ENCODE measurements at places on chromosomes 2 and 18.
A peak's percentile ranks its signal among the peaks of the same experiment; 100 is the strongest.

- DNase-seq, result no peak
Measured at GRCh38 chr2:113135317-113135716, 7.9 kb downstream of the IL1RN start.

DNA sequence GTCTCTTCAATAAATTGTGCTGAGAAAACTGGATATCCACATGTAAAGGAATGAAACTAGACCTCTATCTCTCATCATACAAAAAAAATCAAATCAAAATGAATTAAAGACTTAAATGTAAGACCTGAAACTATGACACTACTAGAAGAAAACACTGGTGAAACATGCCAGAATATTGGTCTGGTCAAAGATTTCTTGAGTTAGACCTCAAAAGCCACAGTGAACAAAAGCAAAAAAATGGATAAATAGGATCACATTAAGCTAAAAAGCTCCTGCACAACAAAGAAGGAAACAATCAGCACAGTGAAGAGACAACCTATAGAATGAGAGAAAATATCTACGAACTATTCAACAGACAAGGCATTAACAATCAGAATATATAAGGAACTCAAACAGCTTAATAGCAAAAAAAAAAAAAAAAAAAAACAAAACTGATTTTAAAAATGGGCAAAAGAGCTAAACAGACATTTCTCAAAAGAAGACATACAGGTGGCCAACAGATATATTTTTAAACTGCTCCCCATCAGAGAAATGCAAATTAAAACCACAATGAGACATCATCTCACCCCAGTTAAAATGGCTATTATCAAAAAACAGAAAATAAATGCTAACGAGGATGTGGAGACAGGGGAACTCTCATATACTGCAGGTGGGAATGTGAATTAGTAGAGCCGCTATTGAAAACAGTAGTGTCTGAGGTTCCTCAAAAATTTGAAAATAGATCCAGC is 66.3 kb downstream of the NCKAP1 start:
- no peak for DNase-seq

DNA sequence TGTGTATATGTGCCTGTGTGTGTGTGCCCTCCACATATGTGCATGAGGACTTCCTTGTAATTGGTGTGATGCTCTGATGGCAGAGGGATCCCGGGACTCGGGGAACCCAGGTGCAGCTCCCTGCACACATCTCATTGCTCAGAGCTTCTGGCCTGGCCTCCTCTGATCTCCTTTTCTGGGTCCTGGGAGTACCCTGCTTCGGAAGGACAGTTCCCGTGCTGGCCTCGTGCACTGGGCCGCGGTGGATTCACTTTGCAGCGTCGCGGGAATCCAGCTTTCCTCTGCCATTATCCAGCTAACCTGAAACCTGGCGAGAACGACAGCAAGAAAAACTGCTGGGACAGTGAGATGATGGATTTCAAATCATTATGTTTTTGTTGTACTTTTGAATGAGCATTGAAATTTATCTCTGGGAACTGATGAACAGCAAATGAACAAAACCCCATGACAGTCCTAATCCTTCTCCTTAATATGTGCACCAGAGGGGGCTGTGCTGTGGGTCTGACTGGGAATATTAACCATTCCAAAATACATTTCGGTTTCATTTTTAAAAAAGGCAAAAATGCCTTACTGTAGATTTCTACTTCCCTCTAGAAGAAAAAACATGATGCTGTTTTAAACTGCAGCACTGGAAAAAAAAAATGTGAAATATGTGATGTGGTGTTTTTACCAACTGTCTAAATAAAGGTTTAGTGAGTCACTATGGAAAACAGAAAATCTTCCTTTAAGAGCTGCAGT is 78.2 kb downstream of the PTGR3 start:
- DNase-seq, result no peak

- no peak for DNase-seq
Measured at GRCh38 chr2:4915357-4915756, 776.8 kb upstream of the SOX11 start.

DNA sequence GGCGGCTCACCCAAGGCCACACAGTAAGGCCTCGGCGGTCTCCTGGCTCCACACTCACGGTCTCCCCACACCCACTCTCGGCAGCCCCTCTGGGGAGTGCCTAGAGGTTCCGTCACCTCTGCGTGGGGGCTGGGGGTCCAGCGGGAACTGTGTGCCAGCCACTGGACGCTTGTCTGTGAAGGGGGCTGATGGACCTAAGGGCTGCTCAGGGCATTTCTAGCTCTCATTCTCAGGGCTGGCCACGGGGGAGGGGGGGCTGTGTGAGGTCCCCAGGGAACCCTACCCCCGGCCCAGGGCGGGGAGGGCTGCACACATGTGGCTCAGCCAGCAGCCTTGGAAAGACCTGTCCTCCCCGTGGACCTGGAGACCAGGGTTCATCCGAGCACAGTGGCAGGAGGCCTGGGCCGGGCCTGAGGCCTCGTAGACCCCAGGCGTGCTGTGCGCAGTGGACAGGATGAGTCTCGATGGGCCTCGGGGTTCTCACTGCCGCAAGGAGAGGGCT is 27.1 kb upstream of the ODC1 start:
- DNase-seq, result no peak

- no peak for DNase-seq
Measured at GRCh38 chr2:177036747-177037146, 175.8 kb upstream of the HNRNPA3 start.

- DNase-seq, result no peak
Measured at GRCh38 chr18:74050807-74051206, 96.8 kb downstream of the FBXO15 start.

DNA sequence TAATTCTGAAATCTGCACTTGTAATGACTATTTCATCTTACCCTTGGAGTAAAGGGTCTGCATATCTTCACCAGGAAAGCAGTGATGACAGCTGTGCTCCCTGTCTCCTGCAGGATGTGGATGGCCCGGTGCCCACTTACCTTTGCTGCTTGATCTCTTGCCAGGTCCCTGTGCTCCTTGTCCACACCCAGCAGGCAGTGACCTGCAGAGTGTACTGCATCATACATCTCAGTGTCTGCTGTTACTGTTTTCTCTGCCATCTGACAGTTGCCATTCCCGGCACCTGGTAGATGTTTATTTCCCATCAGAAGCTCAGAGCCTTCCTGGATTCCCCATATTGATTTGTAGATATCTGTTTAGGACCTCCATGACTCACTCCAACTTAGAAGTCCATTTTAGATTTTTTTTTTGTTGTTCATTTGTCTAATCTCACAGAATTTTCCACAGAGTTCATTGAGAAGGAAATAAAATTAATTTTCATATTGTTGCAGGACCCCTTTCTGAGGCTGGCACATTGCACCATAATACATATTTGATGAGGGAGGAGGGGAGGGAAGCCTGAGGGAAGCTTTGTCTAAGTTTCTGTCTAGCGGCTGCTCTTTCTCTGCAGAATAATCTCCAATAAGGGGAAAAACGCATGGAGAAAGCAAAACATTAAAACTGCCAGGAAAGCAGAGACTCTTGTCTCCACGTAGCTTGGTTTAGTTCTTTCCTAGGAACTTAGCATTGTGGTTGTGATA is 697.5 kb upstream of the RAB6C start:
- DNase-seq, result no peak

- no peak for DNase-seq
Measured at GRCh38 chr2:96891591-96892333, 21.9 kb upstream of the SEMA4C start.

DNA sequence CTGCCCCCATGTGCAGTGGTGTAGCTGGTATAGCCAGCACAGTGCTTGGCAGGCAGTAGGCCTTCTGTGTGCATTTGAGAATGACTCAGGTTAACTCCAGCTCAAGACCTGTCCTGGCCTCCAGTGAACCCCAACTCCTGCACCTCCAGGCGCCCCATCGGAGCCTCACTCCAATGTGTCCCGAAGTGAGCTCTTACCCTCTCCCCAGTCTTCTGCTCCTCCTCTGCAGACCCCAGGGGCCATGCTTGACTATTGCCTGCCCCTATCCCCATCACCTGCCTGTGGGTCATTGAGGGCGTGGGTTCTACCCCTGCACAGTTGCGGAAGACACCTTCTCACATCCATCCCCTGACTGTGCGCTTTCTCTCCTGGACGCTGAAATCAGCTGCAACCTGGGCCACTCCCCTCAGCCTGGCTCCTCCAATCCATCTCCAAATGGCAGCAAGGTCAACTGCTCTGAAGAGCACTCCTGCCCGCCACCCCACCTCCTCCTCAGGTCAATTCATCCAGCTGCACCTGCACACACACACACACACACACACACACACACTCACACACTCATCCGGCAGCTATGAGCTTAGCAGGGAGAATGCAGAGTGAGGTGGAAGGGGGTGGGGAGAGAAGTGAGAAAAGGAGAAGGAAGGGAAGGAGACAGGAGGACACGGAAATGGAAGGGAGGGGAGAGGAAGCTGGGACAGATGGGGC is 130.3 kb upstream of the GLI2 start:
- no peak for DNase-seq

DNA sequence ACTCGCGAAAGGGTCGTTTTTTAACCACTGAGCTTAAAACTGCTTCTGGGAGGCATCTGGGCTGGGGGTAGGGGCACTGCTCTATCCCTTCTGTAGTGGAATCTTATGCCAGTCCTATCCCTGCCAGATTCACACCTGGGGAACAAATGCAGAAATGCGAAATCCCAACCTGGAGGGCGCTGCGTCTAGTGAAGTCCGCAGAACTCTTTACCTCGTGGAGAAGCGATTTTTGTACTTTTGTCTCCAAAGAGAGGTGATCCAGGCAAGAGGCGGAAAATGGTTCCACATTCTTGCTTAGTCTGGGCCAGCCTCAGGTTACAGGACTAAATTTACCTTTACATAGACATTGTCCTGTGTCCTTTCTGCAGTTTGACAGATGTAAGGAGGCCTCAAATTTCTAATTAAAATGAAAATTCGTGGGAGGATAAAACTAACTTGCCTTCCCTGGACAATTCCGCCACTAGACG is 10.4 kb downstream of the TBR1 start:
- no peak for DNase-seq

DNA sequence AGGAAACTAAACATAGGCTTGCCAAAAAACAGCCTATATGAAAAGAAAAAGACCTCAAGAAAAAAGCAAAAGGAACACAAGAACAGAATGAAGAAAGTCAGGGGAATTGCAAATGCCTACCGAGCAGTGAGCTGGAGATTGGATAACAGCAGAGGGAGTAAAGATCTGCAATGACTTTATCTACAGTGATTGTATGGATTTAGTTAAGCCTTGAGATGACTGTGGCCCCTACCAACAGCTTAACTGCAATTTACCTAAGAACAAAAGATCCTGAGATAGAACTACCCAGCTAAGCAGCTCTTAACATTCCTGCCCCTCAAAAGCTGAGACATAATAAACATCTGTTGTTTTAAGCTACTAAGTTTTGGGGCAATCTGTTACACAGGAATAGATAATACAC is 20.5 kb downstream of the LNPK start:
- DNase-seq, result no peak

GRCh38 chr2:1900732-1901131 is 156.4 kb upstream of the PXDN start:
- DNase-seq, result no peak

- no peak for DNase-seq
Measured at GRCh38 chr2:15152382-15152781, 408.8 kb downstream of the NBAS start.

GRCh38 chr2:189601043-189601442 is 20.5 kb upstream of the SLC40A1 start:
- no peak for DNase-seq

- no peak for DNase-seq
Measured at GRCh38 chr2:179952658-179953057, 54.4 kb downstream of the CWC22 start.

GRCh38 chr2:88307817-88308216 is 137.7 kb downstream of the THNSL2 start:
- peak; percentile 10 for DNase-seq

GRCh38 chr18:63850020-63850419 is 37.5 kb upstream of the SERPINB2 start:
- DNase-seq, result peak; percentile 16

- DNase-seq, result no peak
Measured at GRCh38 chr2:221816566-221816965, 244.5 kb upstream of the EPHA4 start.

DNA sequence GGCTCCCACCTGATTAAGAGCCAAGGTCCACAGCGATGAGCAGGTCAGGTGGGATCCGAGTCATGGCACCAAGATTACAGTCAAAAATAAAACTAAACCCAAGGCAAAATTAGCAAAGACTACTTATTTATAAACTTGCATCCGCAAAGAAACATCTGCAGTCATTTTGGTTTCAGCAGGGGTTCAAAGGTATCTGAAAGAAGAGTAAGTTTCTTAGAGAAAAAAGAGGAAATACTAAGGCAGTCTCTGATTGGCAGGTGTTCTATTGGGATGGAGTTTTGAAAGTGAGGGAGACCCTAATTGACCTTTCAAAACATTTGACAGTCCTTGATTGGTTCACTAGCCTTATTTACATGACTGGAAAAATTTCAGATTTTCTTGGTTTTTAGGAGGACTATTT is 11.0 kb upstream of the PLB1 start:
- DNase-seq, result no peak

GRCh38 chr2:169361706-169362117 is 622 bp downstream of the LRP2 start:
- peak; percentile 5 for DNase-seq

DNA sequence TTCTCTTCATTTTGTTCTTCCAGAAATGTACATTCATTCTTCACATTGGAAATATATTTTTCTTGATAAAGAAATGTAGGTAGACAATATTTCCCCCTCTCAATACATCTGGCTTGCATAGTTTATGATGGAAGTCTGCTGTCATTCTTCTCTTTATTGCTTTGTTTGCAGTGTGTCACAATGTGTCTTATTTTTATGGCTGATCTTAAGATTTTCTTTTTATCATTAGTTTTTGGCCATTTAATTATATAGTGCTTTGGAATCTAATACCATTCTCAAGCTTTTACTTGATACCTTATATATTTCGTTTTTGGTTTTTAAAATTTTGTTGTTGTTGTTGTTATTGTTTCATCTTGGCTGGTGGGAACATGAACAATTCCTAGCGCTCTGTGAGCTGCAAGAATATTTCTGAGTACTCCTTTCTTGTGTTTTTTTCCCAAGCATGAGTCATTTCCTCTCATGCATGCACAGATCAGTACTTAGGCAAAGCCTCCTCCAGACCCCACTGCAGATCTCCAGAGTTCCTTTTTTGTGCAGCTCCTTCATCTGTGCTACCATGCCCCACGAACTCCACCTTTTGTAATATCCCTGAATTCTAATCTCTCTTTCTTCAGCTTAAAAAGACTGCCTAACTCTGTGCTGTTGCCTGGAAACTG is 13.7 kb upstream of the MMADHC start:
- DNase-seq, result no peak

DNA sequence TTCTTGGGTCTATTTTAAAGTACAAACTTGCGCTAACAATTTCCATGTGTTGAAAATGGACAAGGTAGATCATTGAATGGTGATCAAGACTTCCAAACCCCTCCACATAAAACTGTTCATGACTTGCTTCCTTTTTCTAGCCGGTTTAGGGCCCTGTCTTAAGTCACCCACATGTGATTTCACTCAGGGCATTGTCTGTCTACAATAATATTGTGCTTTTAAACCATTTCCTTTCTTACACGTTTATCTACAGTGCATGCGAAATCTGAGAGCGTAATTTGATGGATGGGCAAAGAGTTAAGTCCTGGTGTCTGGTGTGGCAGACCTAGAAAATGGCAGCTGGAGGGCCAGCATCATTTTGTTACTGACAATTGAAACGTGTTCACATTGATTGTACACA is 2.0 kb upstream of the ZNF516 start:
- no peak for DNase-seq
